ENCODE measurements at places on chromosomes 6 and 20. TPM values are rescaled to one million over a fixed set of nuclear protein-coding genes. Genes with fewer than 3 reads are reported as not detected.
A peak's percentile ranks its signal among the peaks of the same experiment; 100 is the strongest.

GRCh38 chr6:33696076-33696475 lies 15.4 kb downstream of the UQCC2 start:
- DNase-seq: no peak

- no peak for DNase-seq
These were observed 55.8 kb upstream of the TAGAP start for GRCh38 chr6:159100395-159101182.

DNA sequence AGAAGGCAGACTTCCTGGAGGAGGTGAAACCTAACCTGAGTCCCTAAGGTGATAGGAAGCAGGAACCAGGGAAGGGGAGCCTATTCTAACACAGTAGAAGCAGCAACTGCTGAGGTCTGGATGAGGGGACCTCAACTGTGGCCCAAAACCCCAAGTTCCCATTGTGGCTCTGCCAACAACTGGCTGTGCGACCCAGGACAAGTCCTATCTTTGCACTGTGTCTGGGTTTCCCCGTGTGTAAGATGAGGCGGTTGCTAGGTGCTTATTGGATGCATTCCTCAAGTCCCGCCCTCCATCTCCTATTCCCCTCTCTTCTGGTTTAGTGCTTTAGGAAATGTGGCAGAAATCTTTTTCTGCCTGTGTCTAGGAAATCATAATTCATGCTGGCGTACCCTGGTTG lies 52.2 kb upstream of the TTPAL start:
- DNase-seq: no peak

The FAM50B gene
- total RNA-seq: 2.2 TPM

GRCh38 chr6:25842526-25842925 lies 10.7 kb upstream of the SLC17A1 start:
- no peak for DNase-seq

- DNase-seq: no peak
These were observed 379.3 kb downstream of the CD109 start for GRCh38 chr6:74075323-74075722.

The LST1 gene
- total RNA-seq: 1.7 TPM

DNA sequence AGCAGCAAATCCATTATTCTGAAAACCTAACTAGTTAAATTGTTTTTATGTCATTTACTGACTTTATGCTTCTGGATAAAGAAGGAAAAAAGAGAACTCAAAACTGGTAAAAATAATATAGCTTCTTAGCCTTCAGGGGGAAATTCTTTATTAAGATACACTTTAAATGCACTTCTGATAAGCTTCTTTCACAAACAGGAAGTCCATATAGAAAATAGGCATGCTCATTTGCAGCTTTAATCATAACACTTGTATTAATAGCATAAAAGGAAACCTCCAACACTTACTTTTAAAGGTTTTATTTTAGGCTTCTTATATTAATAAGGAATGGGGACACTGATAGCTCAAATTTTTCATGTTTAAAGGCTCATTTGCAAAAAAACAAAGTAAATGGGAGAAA lies 538.0 kb upstream of the SLC35B3 start:
- no peak for DNase-seq

The PTCHD4 gene
- 2.8 TPM for total RNA-seq

DNA sequence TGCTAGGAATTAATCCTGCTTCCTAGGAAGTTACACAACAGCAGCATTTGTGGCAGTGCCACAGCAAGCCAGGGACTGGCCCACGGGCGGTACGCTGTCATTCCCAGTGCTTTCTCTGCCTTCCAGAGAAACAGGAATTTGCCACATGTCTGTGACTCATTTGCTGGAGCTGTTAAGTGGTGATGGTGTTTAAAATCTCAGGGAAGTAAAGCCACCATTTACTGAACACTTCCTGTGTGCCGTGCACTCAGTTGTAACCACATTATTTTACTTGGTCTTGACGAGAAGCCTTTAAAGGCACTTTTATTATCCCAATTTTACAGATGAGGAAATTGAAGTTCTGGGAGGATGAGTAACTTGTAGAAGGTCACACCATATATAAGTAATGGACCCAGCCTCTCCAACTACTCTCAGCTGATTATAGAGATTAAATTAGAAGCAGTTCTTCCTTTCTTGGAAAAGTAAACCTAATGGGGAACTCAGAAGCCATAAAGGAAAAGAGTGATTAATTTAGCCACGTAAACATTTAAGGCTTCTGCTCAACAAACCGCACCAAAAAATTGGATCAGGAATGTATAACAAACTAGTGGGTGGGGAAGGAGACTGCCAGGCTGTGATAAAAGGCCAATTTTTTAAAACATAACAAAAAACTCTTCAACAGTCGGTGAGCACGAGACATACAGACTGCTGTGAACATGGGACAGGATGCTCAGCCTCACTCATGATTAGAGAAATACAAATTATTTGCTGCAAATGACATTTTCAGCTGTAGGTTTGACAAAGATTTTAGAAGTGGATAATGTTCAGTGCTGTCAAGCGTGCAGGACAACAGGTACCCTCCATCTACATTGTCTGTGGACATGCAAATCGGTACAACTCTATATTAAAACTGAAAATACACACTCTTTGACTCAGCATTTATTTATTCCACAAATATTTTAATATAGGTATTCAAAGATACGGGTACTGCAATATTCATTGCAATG lies 311.2 kb downstream of the NRN1 start:
- peak; percentile 51 for DNase-seq

The LY6G5B gene
- 3.9 TPM for total RNA-seq

DNA sequence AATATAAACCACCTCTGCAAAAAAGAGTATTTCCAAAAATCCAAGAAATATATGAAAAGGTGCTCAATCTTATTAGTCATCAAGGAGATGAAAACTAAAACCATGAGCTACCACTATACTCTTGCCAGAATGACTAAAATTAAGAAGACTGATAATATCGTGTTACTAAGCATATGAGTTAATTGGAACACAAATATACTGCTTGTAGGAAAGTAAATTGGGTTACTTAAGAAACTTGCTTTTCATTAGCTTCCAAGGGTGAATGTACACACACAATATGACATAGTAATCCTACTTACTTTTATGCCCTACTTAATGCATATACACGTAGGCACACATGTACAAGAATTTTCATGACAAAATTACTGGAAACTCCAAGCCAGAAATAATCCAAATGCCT lies 3.4 kb downstream of the THEMIS start:
- DNase-seq: no peak

DNA sequence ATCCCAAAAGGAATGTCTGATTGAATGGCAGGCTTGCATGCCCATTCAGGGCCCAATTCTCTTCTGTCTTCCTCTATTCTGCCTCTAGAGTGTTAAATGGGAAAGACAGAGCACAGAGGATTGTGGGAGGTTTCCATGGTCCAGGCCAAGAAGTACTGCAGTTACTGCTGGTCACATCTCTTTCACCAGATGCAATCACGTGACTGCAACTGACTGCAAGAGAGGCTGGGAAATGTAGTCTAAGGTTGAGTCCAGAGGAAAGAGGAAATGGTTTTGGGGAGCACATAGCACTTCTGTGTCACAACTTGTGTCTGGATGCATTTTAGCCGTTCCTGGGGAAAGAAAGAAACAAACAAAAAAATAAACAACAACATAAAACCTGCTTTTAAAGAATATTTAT lies 336.4 kb upstream of the BTBD3 start:
- peak; percentile 35 for DNase-seq

The ZBP1 gene
- total RNA-seq: not detected

Measured in cardiac muscle cell (in vitro differentiated cells and primary cell).